ENCODE measurements at places on chromosomes 12 and 14.
A peak's percentile ranks its signal among the peaks of the same experiment; 100 is the strongest.

GRCh38 chr14:50726372-50727107 lies 58.4 kb upstream of the SAV1 start:
- DNase-seq = no peak

GRCh38 chr14:89202413-89203190 lies 214.4 kb downstream of the FOXN3 start:
- DNase-seq = no peak

DNA sequence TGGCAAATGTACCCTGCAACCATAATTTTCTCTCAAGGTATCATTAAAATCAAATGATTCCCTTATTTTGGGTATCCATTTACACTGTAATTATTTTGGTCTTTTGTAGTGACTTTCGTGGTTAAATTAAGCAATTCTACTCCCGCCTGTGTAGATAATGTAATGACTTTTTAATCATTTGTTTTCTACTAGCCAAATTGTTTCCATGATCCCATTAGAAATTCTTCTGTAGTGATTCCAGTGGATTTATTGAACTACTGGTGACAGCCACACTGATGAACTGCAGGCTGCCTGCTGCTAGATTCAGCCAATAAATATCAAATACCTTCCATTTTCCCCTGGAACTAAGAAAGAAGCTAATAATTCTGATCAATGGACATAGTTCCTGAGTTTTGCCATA lies 96.0 kb downstream of the WIF1 start:
- DNase-seq = no peak

- no peak for DNase-seq
Measured at GRCh38 chr12:47885012-47885501, 19.7 kb downstream of the VDR start.

- no peak for DNase-seq
Measured at GRCh38 chr14:22177870-22178269, 411.2 kb downstream of the DAD1 start.

DNA sequence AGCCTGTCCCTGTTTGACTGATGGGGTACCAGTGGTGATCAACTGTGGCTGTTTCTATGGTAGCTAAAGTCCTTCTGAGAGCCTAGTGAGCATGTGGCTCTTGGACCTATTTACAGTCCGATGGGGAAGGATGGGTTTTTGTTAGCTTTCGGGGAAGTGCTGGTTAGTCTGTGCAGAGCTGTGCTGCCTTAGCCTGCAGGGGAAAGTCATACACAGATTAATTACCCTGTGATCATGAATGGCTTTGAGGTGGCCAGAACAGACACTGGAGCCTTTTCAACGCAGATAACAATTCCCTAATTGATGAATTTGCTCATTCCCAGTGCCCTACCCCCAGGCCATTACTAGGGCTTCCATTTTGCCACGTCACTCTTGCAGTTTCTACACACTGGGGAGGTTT lies 99.7 kb downstream of the WSCD2 start:
- DNase-seq = no peak

- DNase-seq = peak; percentile 50
Measured at GRCh38 chr12:81610955-81611889, 147.9 kb downstream of the PPFIA2 start.

- no peak for DNase-seq
Measured at GRCh38 chr12:105275997-105276733, 40.2 kb upstream of the APPL2 start.

DNA sequence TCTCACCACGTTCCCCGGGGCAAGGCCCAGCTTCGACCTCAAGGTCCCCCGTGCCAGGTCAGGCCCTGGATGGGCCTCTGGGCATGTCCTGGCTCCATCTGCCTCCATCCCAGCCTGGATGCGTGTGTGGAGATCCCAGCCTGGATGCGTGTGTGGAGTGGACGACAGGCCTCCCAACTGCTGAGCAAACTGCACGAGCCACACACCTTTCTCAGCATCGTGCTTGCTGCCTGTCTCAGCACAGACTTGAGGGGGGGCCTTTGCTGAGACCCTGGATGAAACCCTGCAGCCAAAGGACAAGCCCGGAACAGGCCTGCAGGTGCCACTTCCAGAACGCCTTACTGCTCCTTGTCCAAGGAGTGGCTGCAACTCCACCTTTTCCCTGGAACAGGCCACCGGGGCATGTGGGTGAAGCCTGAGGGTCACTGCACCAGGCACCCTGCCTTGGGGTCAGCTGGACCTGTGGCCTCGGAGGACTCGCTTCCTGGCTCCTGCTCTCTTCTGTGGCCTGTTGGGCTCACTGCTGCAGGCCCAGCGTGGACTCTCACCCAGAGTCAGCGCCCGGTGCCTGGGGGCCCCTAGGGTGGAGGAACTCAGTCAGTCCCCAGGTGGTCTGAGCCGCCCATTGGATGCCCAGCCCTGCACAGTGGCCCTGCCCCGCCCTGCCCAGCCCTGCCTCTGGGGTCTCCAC lies 176.0 kb downstream of the KIF26A start:
- no peak for DNase-seq

DNA sequence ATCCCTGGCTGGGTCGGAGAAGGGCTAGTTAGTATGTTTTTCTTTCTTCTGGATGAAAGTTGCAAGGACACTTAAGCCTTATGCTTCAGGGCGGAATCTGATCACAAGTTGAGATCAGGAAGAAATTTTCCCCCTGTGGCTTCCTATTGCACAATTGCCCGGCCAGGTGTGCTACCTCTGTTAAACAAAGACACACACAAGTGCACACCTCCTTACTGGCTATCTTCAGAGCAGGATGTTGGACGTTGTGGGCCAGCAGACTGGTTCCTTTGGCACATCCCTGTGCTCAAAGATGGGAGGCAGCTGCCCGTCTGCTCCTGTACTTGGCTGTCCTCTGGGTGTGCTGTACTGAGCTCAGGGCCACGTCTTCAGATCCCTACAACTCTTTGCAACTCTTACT lies 19.1 kb downstream of the ETV6 start:
- no peak for DNase-seq

DNA sequence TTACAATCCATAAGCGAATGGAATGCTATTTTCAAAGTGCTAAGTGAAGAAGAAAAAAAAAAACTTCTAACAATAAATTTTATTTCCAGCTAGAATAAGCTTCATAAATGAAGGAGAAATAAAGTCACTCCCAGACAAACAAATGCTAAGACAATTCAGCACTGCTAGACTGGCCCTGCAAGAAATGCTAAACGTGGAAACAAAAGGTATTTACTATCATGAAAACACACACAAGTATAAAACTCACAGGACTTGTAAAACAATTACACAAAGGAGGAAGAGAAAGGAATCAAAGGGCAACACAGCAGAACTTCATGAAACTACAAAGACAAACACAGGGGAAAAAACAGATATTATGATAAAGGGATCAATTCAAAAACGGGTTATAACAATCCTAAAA lies 85.8 kb upstream of the NELL2 start:
- no peak for DNase-seq

DNA sequence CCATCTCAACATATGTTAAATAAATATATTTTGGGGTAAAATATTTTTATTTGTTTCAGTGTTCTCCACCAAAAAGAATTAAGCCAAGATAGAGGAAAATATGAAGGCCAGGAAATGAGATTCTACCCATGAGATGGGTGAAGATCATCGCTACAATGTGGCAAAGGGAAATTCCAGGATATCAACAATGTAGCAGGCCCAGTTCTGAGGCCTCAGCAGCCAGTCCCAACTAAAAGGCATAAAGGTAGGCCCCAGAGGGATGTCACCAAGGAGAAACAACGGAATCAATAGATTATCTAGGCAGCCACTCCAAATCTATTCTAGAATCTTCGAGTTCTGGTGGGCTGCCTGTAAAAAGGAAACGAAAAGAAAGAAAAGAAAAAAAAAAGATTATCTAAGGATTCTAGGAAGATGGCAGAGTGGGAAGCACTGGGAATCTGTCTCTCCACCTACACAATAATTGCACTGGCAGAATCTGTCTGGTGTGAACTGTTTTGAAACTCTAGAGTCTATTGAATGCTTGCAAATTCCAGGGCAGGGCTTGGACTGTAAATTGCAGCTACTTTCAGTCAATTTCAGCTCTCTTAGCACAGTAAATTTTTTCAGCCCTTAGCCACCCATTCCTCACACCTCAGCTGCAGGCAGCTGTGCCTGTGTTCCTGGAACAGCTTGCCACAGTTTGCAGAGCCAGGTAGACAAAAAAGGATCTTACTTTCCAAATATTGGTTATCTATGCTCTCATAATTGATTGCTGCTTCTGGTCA lies 33.1 kb upstream of the MMP19 start:
- no peak for DNase-seq

- no peak for DNase-seq
Measured at GRCh38 chr12:129840145-129840884, 63.5 kb downstream of the TMEM132D start.

- DNase-seq = peak; percentile 83
Measured at GRCh38 chr14:78135450-78135891, 34.7 kb upstream of the NRXN3 start.

DNA sequence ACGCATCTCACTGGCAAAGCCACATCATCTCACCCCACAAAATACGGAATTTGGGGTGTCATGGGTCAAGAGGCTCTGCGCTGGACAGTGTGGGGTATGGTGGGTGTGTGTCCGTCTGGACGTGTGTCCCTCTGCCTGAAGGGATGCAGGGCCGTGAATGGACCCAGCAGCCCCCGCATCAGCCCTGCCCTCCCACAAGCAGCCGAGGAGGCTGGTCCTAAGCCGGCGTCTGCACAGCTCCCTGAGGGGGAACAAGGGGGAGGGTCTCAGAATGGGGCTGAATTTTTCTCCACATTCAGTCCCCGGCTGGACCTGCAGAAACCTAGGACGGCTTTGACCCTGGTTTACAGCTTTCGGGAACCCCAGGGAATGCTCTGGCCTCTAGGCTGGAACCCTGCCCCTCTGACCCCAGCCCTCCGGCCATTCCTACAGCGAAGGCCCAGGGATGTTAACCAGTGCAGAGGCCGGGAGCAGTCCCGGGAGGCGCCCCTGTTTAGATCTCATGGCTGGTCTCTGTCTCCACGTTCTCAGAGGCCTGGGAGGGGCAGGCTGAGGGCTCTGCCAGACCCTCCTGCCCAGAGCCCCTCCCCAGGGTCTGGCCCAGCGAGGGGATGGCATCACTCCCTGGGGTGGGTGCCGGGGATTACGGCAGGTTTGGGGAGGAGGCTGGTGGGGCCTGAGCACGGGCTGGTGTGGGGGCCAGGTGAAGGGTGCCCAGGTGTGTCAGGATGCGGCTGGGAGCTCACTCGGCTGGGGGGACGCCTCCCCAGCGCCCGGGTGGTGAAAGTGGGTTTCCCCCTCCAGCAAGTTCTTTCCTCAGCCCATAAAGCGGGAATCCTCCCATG lies 156.5 kb upstream of the C14orf180 start:
- no peak for DNase-seq

GRCh38 chr14:86787717-86788116 lies 1205.3 kb downstream of the GALC start:
- peak; percentile 30 for DNase-seq

GRCh38 chr14:31955936-31956579 lies 121.0 kb upstream of the ARHGAP5 start:
- peak; percentile 37 for DNase-seq

DNA sequence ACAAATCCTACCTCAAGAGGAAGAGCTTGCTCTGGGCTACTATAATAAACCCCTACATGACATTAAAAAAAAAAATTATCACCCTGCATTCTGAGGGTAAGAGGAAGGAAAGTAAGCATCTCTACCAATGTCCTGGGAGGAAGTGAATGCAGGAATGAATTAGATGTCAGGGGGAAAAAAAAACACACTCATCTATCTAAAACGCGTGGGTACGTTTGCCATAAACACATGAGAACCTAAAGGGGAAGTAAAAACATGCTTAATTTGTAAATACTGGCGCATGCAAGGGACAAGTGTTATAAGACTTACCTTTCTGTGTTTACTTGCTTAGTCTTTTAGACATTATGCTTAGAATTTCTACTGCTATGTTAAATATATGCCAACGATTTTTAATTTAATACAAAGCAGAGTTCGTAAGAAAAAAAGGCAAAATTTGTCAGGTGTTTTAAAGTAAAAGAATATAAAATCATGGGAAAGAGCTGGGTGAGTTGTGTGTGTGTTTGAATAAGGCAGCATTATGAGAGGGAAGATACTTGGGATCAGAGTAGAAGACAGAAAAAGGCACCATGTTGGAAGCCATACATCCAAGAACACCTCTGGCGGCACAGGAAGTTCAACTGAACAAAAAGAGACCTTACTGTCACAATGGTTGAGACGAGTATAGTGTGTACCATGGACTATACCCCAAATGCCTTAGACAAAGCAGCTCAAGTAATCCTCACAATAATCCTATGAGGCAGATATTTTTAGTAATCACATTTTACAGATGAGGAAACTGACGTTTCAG lies 1.5 kb downstream of the TMED8 start:
- DNase-seq = no peak

GRCh38 chr12:57156701-57157403 lies 9.4 kb upstream of the LRP1-AS start:
- DNase-seq = no peak

DNA sequence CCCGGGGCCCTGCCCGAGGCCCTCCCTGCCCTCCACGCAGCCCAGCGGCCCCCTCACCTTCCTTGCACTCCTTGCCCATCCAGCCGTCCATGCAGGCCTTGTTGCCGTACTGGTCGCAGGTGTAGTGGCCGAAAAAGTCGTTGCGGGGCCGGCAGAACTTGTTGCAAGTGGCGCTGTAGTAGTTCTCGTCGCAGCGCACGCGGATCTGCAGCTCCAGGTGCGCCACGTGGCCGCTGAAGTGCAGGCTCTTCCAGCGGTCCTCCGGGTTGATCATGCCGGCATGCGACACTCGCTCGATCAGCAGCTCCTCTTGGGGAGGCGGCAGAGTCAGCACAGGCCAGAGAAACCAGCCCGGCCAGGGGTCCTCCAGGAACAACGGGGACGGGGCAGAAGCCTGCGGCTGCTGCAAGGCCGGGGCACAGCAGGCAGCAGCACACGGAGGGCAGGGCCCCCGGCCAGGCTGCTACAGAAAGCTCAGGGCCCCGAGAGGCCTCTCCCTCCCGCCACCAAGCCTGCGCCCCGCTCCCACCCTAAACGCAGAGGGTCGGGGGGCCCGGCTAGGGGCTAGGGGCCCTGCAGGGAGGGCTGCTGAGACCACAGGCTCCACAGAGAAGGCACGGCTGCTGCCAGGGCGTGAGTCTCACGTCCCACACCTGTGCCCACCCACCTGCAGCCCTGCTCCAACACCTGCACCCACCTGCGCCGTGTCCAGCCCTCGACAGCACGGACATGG lies 12.7 kb downstream of the JAG2 start:
- no peak for DNase-seq

DNA sequence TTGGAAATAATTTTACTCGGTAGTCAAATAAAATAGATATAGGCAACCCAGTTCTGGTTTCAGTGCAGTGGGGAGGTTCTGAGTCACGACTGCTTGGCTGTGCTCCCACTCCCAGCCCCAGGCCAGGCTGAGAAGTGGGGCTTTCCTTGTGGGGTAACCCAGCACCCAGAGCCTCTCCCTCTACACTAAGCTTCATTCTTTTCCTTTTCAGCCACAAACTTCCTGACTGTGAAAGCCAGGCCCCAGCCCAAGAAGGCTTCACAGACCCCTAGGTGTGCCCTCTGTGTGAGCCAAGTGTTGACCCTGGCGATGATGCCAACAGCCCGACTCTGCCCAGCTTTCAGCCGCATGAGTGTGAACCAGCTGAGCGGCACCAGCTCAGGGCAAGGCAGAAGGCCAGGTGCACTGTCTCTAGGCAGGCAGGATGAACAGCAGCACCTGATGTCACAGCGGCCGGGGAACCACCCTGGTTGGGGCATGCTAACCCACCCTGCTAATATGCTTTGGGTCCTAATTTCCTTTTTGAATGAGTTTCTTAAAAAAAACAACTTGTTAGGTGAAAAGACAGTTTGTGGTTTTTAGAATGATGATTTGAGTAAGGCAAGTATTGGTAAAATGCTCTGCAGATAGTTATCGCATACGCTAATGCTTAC lies 42.2 kb upstream of the ATP23 start:
- no peak for DNase-seq
